ENCODE measurements at places on chromosomes 2 and 18.

DNA sequence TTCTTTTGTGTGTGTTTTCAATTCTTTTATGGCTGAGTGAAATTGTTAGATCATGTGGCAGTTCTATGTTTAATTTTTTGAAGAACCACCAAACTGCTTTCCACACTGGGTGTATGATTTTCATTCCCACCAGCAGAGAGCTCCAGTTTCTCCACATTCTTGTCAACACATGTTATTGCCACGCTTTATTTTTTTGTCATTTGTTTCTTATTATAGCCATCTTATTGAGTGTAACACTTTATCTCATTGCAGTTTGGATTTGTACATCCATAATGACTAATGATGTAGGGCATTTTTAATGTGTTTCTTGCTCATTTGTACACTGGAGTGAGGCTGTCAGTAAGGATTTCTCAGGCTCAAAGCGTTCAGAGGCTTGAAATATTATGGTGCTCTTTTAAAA lies 184.2 kb downstream of the PIEZO2 start:
- no peak for DNase-seq

GRCh38 chr18:21336846-21337245 lies 94.8 kb downstream of the GREB1L start:
- no peak for DNase-seq

DNA sequence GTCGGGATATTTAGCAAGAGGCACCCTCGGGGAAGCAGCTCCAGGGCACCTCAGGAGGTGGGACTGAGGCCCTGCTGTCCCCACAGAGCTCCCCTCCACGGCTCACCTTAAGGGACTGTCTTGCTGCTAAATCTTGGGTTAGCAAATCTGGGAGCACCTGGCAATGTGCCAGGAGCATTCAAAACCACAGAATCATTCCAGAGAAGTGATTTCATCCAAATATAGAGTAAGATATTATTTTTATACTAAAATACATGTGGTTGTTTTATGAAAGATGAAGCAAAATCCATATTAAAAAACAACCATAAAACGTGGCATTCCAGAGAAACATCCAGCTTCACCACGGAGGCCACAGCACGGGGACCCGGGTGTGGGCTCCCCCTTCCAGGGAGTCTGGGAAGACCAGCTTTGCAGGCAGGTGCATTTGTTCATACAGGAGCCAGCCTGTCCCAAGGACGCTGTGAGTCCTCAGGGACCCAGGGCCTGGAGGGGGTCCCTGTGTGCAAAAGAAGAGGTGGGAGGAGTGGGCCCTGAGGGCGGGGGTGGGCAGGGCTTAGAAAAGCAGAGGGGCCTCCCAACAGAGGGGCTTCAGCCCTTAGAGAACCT lies 16.3 kb downstream of the HS1BP3 start:
- no peak for DNase-seq

DNA sequence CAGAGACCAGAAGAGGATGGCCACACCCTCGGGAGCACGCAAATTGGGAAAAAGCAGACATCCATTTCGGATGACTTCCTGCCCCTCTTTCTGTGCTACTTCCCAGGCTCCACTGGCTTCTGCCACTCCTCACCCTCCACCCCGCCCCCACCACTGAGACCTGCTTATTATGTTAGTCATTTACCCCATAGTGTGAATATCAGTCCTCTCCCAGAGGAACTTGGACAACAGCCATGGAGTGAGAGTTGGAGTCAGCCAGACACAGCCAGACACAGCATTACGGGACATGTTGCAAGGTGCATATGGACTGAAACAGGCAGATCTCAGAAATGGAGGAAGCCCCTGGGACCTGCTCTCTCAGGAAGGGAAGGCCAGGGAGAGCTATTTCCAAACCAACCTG lies 51.8 kb downstream of the CTIF start:
- DNase-seq = no peak

- no peak for DNase-seq
These were observed 112.5 kb downstream of the LPIN1 start for GRCh38 chr2:11858883-11859282.

DNA sequence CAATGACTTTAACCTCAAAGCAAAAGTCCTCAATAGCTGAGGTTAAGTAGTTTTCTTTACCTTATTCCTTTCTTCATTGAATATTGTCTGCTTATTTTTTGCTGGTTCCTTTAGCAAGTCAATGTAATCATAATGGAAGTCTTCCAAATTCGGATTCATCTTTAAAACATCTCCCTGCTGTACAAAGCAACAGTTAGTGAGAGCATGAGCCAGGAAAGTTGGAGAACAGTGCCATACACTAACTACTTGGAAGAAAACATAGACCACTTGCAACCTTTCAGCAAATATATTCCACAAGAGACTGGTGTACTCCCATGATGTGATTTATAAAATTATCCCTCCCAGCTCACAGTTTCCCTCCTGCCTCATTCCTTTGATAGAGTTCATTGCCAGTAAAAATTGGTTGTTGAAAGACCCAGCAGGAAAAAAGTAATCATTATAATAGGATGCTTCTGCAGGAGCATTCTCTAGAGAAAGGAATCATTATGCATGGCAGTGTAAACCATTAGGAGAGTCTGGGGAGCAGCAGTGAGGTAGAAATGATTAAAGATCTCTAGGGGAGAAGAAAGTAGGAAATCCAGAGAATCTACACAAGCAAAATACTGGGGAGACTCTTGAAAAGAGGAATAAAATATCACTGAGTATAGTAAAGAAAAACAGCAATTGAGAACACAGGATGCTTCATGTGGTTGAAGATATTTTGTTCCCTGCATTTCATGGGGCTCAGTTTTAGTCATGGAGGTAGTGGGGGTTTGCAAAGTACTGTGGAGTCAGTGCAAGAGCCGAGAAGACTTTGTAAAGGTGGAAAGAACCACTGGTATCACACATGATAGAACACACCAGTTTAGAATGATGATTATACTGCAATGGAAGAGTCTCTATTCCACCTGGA lies 38.6 kb upstream of the TTN start:
- DNase-seq = no peak

DNA sequence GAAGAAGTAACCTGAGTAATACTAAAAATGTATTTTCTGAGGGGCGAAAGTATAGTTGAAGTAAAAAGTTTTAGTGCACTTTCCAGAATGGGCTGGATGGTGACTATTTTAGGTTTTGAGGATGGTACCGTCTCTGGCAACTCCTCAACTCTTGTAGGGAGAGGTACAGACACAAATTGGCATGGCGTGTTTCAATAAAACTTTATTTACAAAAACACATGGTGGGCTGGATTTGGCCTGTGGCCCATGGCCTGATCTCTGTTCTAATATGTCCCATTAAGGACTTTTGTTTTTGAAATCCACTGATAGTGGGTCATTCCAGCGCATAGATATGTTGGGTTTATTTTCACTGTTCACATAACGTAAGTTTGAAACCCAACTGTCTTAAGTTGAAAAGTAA lies 132.8 kb downstream of the AGAP1 start:
- no peak for DNase-seq

DNA sequence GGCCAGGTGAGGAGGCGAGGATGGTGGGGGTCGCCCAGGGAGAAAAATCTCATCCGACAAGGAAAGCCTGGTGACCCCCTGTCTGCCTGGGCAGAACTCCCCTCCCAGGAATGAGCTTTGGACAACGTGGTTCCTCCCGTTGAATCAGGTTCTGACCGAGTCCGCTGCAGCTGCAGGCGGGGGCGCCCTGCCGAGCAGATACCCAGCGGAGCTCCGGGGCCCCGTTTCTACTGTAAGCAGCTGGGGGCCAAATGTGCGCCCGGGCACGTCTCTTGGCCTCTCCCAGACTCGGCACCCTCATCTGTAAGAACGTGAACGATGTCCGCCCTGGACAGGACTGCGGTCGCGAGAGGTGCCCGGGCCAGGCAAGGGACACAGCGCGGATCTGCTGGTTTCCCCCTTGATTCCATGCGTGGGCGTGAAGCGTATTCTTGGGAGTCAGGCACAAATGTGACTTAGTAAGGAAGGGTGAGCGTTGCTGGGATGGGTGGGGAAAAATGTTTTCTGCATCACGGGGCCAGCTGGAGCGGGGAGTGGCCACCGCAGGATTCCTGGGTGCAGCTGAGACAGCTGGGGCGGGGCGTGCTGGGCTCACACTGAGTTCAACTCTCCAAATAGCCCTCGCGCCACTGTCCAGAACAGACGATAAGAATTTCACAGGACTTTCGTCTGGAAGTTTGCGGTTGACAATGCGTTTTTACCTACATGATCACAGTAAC lies 20.2 kb upstream of the TUBB6 start:
- DNase-seq = no peak

DNA sequence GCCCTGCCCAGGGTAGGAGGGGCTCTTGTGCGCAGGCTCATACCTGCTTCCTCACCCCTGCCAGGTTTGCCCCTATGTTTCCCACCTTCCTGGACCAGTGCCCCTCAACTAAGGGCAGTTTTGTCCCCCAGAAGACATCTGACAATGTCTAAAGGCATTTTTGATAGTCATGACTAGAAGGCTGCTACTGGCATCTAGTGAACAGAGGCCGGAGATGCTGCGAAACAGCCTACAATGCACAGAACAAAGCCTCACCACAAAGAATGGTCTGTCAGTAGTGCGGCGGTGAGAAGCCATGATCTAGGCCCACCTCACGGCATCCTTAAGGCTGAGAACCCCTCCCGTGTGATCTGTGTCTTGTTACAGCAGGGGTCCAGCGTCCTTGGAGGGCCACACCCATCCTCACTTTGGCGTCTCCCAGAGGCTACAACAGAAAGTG lies 96.0 kb downstream of the TMEM17 start:
- DNase-seq = peak; percentile 18

DNA sequence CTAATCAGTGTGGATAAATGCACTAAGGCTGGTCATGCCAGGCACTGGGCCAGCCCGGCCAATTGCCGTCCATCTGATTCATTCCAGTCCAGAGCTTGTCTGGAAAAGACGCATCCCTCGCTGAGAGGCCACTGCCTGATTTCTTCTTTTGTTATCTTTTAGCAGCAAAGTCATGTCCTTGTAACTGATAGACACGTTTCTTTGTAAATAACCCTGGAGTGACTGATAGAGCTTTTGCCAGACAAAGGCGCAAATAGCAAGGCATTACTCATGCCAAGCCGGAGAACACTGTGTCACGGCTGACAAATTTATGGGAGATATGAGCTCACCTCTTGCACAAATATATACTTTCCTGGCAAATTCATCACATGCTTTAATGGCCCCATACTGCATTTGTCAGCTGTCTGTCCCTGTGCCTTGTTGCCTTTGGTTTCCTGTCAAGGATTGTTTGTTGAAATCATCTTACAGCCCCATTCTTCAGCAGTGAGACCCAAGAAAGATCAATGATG lies 164.4 kb downstream of the ETAA1 start:
- no peak for DNase-seq

- DNase-seq = no peak
These were observed 132.5 kb upstream of the SLC8A1 start for GRCh38 chr2:40584432-40584831.

Data from C1 segment of cervical spinal cord (tissue), 14 donors.